ENCODE measurements at places on chromosomes 2 and 18. TPM values are rescaled to one million over a fixed set of nuclear protein-coding genes. Genes with fewer than 3 reads are reported as not detected.

DNA sequence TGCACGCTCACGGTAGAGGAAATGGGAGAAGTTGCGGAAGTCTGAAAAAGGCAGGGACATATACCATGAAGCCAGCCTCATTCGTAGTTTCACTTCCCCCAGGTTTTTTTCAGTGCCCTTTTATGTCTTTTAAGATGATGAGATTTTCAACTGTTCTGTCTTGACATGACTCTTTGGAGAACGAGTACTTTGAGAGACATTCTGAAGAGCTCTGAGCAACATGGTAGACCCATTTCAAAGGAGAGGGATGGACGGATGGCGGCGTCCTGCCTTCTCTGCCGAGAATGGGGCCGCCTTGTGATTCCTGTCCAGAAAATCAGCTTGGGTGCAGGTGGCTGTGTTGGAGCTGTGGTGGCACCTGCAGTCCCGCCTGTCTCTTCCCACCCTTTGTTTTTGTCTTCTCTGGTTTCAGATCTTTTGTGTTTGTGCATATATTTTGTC lies 41.7 kb downstream of the SH3BP4 start:
- H3K4me1 ChIP-seq, result peaks cover 8% of the 10 kb centered on the region
- H3K27ac ChIP-seq, result no peak overlapping the region
- no peaks in the 10 kb centered on the region for H3K27me3 ChIP-seq
- H3K4me3 ChIP-seq, result no peak overlapping the region
- H3K36me3 ChIP-seq, result peaks cover 40% of the 10 kb centered on the region

Gene ANKRD62
- total RNA-seq, result not detected

Gene TBC1D8
- total RNA-seq, result 16.6 TPM

DNA sequence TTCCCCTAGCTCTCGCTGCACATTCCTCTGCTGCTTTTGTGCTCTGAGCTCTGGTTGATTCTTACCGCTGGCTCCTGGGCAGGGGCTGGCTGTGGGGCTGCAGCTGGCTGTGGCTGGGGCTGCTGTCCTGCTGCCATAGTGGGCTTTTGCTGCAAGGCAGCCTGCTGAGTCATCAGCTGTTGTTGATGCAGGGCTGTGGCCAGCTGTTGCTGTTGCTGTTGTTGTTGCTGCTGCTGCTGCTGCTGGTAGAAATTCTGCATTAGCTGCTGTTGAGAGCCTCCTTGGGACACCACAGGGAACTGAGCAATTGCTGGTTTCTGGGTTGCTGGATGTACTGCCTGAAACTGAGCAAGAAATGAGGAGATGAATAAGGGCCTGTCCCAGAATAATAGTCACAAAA lies 77.2 kb upstream of the NFU1 start:
- no peak overlapping the region for H3K27ac ChIP-seq
- no peak overlapping the region for H3K4me3 ChIP-seq
- H3K4me1 ChIP-seq, result no peaks in the 10 kb centered on the region
- DNase-seq, result peak; percentile 60

DNA sequence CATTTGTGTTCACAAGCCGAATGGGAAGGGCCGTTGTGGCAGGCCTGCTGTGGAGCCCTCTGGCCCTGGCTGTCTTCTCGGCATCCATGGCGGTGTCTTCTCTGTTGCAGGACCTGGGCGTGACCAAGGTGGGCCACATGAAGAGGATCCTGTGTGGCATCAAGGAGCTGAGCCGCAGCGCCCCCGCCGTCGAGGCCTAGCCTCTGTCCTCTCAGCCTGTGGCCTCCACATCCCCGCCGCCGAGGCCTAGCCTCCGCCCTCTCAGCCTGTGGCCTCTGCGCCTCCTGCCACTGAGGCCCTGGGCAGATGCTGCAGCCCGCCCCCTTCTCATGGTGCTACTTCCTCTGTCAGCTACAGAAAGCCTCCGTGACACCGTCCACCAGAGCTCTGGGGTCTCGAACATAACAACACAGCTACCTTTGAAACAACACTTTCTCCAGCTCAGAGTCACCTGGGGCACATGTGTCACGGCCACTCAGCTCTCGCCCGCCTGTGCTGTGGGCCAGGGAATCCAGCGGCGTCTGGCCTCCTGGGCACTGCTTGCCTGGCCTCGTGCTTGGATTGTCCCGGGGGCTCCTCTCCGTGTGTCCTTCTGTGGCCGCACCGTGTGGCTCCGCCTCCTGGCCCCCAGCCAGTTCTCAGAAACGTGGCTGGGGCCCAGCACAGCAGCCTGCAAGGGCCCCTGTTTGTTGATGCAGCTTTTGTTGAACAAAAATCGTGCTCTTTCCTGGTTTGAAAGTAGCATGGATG lies 97.1 kb downstream of the USP40 start:
- H3K4me3 ChIP-seq, result no peak overlapping the region

Gene REG1A
- total RNA-seq, result not detected

Gene GDF7
- total RNA-seq, result 0.04 TPM

DNA sequence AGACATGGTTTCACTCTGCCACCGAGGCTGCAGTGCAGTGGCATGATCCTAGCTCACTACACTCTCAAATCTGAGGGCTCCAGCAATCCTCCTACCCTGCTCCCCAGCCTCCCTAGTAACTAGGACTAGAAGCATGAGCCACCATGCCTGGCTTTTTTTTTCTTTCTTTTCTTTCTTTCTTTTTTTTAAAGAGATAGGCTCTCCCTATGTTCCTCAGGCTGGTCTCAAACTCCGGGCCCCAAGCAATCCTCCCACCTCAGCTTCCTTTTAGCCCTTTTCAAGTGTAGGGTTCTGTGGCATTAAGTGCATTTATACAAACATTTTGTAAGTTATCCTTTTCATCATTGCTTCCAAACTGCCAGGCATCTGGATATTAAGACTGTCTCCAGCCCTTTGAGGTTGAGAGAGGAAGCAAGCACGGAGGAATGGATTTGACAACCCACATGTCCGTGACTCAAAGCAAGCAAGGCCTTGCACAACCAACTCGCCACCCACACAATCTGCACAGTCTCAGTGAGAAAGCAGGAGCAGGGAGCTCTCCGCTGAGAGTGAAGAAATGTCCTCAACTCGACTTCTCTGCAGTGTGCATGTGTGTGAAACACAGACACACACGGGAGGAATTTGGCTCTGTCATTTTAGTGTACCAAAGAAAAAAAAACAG lies 65.6 kb downstream of the ATP8B1 start:
- H3K27ac ChIP-seq, result no peak overlapping the region
- no peaks in the 10 kb centered on the region for H3K4me1 ChIP-seq
- no peaks in the 10 kb centered on the region for H3K36me3 ChIP-seq
- H3K27me3 ChIP-seq, result no peaks in the 10 kb centered on the region
- no peak overlapping the region for H3K4me3 ChIP-seq
- no peak for DNase-seq

DNA sequence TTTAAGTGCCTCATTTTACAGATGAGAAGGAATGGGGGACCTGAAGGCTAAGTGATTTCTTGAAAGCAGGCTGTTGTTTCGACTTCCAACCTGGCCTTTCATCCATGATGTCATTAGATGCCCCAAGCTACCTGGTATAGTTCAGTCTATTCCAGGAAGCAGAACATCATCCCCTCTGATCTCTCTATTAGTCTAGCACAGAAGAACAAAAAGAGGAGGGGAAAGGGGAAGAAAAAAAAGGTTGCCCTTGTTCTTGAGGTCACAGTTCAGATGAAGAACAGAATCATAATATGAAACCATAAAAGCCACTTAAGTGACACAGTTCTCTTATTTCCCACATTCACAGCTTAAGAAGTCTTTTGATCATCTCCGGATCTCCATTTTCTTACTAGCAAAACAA lies 386.2 kb upstream of the HNRNPA3 start:
- H3K27me3 ChIP-seq, result no peaks in the 10 kb centered on the region
- no peak overlapping the region for H3K4me3 ChIP-seq
- H3K4me1 ChIP-seq, result no peaks in the 10 kb centered on the region
- no peak for DNase-seq
- no peak overlapping the region for H3K27ac ChIP-seq
- no peaks in the 10 kb centered on the region for H3K36me3 ChIP-seq

Gene TNS1
- 3.2 TPM for total RNA-seq

GRCh38 chr2:150023044-150023443 lies 435.5 kb upstream of the MMADHC start:
- H3K36me3 ChIP-seq, result no peaks in the 10 kb centered on the region
- H3K4me3 ChIP-seq, result no peak overlapping the region
- DNase-seq, result no peak
- no peak overlapping the region for H3K27ac ChIP-seq
- H3K27me3 ChIP-seq, result no peaks in the 10 kb centered on the region

Data from H9 (cell line).